Caki2 (cell line): ENCODE measurements at places on chromosomes 16 and 17. TPM values are rescaled to one million over a fixed set of nuclear protein-coding genes. Genes with fewer than 3 reads are reported as not detected.

The JPH3 gene
- total RNA-seq: 0.03 TPM in 1 of 2 replicates, not detected in the other

DNA sequence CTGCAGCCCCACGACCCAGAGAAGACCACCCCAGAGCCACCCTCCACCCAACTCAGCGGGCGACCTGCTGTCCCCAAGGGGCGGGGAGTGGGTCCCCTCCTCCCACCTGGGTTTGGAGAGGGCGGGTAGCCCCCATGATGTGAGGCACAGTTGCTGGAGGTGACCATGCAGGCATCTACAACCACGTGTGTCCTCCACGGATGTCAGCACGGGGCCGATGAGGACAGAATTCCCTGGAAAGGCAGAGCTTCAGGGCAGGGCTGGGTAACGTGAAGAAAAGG is 7.1 kb downstream of the UTS2R start:
- DNase-seq: no peak

GRCh38 chr17:2111691-2112090 is 56.8 kb downstream of the HIC1 start:
- no peak for DNase-seq

The HAPSTR1 gene
- 37.4 and 48.2 TPM in 2 replicates for total RNA-seq

The SDR42E2 gene
- total RNA-seq: not detected in 2 replicates

- no peak for DNase-seq
Measured at GRCh38 chr16:56312556-56312955, 112.8 kb downstream of the AMFR start.

The KRTAP4-1 gene
- not detected in 2 replicates for total RNA-seq

DNA sequence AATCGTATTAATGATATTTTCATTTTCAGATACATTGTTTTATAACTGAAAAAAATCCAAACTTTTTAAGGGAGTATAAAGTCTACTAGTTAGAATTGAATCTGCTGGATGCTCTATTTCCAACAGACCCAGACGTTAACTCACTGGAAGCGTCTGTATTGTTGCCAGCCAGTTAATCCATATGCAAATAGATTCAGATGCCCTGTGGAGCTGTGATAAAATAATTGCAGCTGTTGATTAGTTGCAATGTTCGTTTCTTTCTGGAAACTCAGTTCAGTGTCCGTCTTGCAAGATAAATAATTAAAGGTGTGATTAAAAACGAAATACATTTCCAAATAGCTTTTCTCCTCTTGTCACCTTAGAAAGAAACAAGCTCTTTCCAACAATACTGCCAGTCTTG is 5.1 kb upstream of the GNA13 start:
- no peak for DNase-seq

GRCh38 chr16:56226845-56227525 is 35.7 kb downstream of the GNAO1 start:
- DNase-seq: no peak

The GALR2 gene
- not detected in 2 replicates for total RNA-seq

DNA sequence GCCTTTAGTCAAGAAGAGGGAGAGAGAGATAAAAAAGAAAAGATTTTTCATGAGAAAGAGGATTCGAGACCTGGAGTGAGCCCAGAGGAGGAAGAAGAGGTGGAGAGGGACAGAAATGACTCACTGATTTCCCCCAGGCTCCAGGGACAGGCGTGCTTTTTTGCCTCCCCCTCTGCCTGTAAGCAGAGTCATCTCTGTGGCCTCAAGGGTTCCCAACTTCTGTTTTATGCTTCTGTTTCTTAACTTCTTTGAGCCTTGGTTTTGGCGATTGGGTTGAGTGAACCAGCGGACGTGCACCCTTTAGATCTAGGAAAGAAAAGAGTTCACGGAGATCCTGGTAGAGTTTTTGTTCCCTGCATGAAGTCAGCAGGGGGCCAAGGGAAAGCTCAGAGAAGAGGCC is 147.9 kb upstream of the NOL11 start:
- no peak for DNase-seq

DNA sequence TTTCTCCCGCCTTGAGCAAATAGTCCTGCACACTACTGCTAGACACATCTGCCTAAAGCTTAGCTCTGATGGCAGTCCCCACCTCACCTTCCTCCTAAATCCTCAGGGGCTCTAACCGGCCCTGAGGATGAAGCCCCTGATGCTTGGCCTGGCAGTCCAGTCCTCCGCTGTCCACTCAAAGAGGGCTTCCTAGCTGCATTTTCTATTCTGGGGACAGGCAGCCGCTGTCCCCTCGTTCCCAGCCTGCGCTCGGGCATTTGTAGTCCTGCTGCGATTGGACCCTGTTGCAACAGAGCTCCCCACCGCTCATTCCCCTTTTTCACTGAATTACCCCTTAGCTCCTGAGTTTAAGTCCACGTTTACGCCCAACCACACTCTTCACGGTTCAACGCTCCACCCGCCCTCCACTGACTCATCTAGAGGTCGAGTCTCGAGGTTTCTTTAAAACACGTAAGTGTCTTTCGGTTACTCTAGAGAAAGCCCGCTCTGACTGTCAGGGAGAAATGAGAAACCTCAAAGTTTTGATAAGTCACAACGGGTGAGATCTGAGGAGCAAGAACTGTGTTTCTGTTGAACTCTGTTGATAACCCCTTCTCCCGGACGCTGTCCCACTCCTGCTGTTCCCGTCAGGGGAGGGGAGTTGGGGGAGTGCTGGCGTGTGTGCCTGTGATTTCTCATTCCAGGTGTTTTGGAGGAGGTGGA is 4.5 kb downstream of the CCR7 start:
- peak; percentile 91 for DNase-seq

The WNT9B gene
- total RNA-seq: not detected in 2 replicates

GRCh38 chr17:59004338-59005111 is 102.2 kb downstream of the TRIM37 start:
- DNase-seq: peak; percentile 49

GRCh38 chr16:80778703-80779102 is 25.7 kb downstream of the CDYL2 start:
- DNase-seq: no peak

The CAPNS2 gene
- total RNA-seq: not detected in 2 replicates

DNA sequence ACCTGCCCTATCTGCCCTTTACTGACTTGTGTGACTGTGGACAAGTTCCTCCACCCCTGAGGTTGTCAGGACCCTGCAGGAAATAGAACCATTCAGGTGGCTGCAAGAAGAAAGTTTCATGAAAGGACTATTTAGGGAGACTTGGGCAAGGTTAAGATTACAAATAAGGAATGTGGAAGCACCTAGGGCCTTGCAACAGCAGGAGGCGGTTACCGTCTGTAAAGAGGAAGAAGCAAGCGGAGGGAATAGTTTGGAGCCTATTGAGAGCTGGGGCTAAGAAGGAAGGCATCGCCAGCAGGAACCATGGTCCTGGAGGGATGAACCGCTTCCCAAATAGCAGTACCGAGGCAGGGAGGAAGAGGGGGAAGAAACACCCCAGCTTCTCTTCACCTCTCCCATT is 132.4 kb downstream of the PRKCB start:
- no peak for DNase-seq
